ENCODE measurements at places on chromosomes 7 and 10.
A peak's percentile ranks its signal among the peaks of the same experiment; 100 is the strongest.

DNA sequence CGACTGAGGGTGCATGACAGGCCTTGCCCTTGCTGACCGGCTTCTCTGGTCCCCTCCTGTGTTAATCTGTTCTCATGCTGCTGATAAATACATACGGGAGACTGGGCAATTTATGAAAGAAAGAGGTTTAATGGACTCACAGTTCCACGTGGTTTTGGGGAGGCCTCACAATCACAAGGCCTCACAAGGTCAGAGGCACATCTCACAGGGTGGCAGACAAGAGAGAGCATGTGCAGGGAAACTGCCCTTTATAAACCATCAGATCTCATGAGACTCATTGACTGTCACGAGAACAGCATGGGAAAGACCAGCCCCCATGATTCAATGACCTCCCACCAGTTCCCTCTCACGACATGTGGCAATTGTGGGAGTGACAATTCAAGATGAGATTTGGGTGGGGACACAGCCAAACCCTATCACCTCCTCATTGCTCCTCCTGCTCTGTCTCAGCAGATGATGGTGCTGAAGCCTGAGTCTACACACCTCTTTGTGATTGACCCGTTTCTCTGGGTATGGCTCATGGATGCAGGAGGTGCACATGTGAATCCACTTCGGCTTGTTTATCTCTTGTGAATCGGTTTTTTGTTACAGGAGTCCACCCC, 547.8 kb downstream of the DNAJB6 start:
- DNase-seq, result no peak

GRCh38 chr10:26802527-26802926, 58.2 kb downstream of the ABI1 start:
- DNase-seq, result no peak

- DNase-seq, result no peak
Measured at GRCh38 chr7:77550586-77550985, 13.5 kb downstream of the PTPN12 start.

- DNase-seq, result no peak
Measured at GRCh38 chr7:92750447-92750839, 85.9 kb downstream of the CDK6 start.

GRCh38 chr7:26186364-26187311, 13.9 kb downstream of the HNRNPA2B1 start:
- no peak for DNase-seq

- no peak for DNase-seq
Measured at GRCh38 chr10:43222210-43222720, 44.6 kb downstream of the RASGEF1A start.

DNA sequence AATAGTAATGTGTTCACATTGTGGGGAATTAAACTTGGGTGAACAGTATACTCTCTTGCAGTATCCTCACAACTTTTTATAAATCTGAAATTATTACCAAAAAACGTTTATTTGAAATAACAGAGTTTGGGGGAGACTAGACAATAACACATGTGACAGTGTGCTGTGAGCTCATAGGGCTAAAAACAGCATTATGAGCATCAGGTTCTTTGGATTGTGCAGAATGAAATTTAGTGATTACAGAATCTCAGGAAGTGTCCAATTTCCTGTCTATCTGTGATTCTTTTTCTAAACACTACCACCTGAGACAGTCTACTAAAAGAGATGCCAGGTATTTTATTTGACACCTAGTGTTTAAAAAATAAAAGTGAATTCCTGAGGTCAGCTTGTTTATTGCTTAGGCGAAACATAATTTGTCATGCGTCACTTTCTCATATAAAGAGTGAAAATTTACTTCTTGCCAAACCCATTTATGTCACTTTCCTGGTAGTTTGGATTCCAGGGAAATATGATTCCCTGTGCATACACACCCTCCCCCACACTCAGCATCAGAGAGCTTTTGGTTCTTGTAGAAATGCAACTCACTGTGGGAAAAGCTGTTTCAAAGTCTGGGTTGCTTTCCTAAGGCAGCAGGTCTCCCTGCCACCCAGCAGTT, 71.2 kb downstream of the AOAH start:
- DNase-seq, result no peak

DNA sequence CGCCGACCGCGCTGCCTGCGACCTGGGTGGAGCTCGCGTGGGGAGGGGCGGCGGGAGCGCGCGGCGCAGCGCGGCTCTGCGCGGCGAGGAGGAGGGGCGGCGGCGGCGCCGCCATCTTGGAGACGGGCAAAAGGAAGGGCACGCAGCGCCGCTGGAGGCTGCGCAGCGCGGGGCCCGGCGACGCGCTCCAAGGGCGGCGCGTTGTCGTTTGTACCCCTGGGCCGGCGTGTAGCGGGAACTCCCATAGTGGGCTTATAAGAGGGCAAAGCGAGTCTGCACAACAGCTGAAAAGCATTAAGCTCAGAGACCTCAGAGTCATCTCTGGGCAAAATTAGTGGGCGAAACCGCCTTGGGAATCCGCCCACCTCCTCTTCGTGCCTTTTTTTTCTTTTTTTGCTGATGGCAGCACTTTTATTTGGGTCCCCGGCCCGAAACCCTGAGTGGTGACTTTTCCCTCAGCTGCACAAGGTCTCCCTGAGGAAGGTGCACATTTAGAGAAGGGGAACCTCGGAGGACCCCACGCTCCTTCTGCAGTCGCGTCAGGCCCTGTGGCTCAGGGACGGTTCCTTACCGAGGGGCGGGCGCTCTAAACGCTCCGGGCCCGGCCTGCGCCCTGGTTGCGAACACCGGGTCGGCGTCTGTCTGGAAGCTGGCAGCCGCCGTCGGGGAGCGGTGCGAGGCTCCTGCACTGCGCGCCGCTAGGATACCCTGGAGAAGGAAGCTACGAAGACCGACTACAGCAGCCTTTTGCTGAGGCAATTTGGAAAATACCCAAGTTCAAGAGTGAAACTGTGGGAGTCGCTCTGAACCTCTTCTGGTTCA, 428 bp upstream of the MCMBP start:
- DNase-seq, result peak; percentile 77

DNA sequence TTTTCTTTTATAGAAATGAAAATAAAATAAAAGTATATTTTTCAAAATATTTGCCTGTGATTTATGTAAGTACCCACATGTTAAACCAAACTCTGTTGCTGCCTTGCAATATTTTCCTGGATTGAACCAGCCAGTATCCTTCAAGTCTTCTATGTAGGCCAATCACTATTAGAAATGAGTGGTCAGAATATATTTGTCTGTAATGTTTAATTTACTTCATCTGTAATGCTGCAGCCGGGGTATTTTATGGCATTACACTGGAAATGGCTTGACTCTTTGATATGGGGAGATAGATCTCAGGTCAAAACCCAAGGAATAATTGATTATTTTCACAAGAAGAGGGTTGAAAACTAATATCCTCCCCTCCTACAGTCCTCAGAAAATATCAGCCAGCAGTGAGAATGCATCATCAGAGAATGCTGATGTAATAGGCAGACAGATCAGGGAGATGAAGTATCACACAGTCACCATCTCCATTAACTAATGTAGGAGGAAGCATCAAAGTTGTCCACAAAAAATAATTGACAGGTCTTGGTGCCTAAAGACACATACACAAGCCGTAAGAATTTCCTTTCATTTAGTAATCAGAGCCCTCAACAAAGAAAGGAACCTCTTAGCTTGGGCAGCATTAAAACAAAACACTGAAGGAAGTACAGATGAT, 82.5 kb downstream of the VWDE start:
- DNase-seq, result no peak

All from neuronal stem cell (in vitro differentiated cells).